ENCODE measurements at places on chromosomes 7 and 10. TPM values are rescaled to one million over a fixed set of nuclear protein-coding genes. Genes with fewer than 3 reads are reported as not detected.
A peak's percentile ranks its signal among the peaks of the same experiment; 100 is the strongest.

GRCh38 chr10:5449823-5450222 is 37.5 kb downstream of the NET1 start:
- DNase-seq = peak; percentile 61

GRCh38 chr7:133859231-133859630 is 267.9 kb upstream of the LRGUK start:
- DNase-seq = no peak

DNA sequence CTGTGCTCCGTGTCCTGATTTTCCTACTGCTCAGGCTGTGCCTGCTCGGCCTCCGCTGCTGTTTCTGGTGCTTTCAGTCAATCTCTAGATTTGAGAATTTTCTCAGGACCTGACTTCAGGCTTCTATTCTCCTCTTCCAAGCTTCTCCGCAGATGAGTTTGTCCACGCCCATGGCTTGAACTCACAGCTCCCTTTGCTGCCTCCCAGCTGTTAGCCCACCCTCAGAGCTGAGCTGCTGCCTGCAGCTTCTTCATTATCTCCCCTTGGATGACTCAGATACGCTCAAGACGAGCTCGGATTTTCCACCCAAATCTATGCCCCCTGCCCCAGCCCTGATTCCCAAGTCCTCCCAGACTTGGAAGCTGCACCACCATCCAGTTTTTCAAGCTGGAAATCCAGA is 104.7 kb downstream of the FGFR2 start:
- no peak for DNase-seq

GRCh38 chr7:95276114-95276513 is 48.2 kb downstream of the PON1 start:
- peak; percentile 7 for DNase-seq

GRCh38 chr10:110857265-110858171 is 14.2 kb upstream of the PDCD4 start:
- no peak for DNase-seq

DNA sequence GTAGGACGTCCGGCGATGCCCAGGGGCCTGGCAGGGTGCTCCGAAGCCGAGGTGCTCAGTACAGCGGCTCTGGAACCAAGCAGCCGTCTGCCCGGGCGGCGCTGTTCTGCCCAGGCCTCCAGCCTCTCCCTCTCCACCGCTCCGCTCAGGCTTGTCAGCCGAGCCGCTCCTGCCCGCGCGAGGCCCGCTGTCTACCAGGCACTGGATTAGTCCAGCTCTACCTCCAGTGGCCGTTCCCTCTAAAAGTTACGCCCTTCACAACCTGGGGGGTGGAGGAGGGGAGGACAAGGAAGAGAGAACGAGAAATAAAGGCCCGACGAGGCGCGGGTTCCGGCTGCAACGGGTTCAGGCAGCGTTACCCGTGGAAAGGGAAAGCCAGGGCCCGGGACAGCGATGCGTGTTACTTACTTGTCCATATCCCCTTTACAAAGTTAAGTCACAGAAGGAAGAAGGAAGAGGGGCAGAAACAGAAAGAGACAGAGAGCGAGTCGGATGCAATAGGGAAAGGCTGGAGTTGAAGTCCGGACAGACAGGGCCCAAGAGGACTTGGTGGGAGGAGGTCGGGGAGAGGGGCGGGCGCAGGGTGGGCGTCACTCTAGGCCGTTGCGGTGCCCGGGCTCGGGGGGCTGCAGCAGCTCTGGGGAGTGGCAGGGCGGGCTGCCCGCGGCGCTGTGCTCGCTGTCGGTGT is 2.8 kb downstream of the SP8 start:
- DNase-seq = peak; percentile 77

The ADCY1 gene
- 0.80 TPM for total RNA-seq

The TPK1 gene
- total RNA-seq = 5.5 TPM

The GPR26 gene
- 0.11 TPM for total RNA-seq

The EPHA1 gene
- not detected for total RNA-seq

Data from Daoy (cell line).